ENCODE measurements at places on chromosomes 4 and X.

DNA sequence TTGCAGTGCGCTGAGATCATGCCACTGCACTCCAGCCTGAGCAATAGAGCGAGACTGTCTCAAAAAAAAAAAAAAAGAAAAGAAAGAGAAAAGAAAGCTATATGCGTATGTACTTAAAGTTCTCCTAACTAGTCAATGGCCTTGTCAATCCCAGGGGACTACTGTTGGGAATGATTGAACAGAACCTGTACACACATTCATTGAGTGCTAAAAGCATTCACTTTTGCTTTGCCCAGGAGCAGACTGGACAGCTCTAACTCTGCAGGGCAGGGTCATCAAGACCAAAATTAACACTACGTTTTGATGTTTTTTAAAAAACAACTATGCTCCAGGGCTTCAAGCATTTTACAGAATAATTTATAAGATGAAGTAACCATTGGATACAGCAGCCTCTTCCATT, 106.2 kb downstream of the FNIP2 start:
- DNase-seq = no peak

GRCh38 chr4:1981251-1982058, 27.3 kb downstream of the NELFA start:
- no peak for DNase-seq

- DNase-seq = no peak
These were observed 14.7 kb downstream of the FGFRL1 start for GRCh38 chr4:1026115-1026514.

- DNase-seq = no peak
These were observed at the start of gene WAS for GRCh38 chrX:48683411-48683982. WAS (plus strand) TSS chrX:48683799; CDS start chrX:48683854, 55 bp downstream.

GRCh38 chr4:79178760-79179159, 147.1 kb downstream of the NAA11 start:
- no peak for DNase-seq

GRCh38 chr4:19711871-19712270, 539.8 kb upstream of the SLIT2 start:
- DNase-seq = no peak

DNA sequence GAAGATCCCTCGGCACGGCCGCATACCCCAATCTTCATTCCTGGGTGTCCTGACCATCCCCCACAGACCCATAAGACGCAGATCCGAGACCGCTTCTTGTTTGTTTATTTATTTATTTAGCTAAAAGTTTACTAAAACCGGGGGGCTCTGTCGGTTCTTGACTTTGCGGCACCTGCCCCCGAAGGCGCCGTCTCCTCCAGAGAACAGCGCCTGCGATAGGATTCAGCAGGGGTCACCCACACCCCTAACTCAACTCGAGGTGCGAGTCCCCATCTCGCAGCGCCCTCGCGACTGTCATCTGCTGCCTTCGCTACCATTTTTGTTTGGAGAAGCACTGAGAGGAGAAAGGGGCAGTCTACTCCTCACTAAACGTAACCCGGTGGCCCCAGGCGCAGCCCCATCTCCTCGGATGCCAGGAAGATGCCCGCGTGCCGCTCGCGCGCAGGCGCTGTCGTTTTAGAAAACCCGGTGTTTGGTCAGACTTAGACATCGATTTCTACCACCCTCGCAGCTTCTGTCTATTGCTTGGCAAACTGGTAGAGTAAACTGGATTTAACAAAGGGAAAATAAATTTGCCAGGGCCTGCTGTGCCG, 18.9 kb upstream of the GPR101 start:
- DNase-seq = no peak
